ENCODE measurements at places on chromosomes 5 and 9.

- no peak for DNase-seq
Measured at GRCh38 chr9:106868565-106868964, 5.6 kb downstream of the ZNF462 start.

DNA sequence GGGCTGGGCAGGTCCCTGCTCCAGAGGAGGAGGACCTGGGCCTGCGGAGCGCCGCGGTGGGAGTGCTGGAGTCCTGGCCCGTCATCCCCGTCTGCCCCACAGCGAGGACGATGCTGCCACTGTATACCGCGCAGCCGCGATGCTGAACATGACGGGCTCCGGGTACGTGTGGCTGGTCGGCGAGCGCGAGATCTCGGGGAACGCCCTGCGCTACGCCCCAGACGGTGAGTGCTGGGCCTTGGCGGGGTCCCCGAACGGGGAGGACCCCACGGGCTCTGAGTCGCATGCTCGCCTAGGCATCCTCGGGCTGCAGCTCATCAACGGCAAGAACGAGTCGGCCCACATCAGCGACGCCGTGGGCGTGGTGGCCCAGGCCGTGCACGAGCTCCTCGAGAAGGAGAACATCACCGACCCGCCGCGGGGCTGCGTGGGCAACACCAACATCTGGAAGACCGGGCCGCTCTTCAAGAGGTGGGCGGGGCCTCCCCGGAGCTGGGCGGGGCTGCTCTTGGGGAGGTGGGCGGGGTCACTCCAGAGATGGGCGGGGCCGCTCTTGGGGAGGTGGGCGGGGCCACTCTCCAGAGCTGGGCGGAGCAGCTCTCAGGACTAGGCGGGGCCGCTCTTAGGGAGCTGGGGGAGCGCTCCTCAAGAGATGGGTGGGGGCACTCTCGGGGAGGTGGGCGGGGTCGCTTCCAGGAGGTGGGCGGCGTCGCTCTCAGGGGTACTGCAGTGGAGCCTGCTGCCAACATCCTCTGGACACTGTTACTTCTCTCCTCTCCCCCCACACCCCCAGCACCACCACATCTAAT, 13.1 kb downstream of the LRRC26 start:
- no peak for DNase-seq

- DNase-seq, result no peak
Measured at GRCh38 chr9:22683700-22684075, 237.1 kb downstream of the DMRTA1 start.

DNA sequence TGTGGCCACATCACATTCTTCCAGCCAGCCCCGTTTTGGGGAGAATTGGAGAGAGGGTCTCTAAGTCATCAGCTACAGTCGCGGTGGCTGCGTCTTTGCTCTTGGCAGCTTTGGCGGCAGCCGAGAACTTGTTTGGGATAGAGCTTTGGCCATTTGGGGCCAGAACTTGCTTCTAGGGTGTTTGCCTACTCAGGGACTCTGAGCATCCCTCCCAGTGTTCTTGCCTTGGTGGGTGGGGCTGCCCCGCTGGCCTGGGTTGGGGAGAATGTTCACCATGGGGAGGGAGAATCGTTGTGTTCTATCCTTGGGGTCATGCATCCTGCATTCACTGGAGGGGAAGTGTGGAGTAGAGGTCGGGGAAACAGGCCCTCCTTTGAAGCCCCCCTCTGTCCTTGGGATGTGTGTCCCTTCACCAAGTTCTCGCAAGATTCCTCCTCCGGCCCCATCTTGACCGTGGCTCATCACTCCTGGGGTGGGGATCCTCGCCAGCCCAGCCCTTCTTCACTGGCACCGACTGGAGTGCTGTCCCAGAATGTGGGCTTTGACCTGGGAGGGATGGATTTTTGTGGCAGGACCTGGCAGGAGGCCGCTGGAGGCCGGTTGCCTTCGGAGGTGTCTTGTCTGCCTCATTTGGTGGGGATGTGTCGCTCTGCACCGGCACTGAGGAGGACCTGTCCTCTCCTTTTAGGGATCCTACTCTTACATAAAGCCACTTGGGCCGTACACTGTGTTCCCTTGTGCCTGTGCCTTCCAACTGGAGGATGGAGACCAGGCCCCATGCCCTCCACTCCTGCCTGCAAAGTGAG, 3.5 kb downstream of the PHF2 start:
- no peak for DNase-seq

DNA sequence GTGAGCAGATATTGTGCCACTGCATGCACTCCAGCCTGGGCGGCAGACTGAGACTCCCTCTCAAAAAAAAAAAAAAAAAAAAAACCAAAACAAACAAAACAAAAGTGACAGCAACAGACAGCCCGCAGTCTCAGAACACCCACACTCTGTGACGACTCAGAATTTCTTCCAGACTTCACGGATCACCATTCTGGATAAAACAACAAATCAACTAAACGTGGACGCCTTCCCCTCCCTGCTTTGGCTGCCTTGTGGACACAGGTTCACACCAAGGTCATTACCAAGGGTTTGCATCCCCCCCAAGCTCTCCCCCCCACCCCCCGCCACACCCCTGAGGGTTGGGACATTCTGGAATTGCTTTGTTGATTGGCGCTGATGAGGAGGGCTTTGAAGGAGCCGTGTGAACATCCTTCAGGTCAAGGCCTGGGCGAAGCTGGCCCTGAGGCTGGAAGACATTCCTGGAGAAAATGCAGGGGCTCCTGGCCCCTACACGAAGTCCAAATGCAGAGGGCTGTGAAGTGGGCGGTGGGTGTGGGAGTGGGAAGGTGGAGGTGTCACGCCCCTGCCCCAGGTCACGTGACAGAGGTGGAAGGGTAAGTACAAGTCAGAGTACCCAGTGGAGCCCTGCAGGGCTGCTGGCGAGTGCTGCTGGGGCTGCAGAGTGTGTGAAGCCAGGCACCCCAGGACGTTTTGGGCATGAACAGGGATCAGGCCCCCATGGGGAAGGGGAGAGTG, 10.1 kb downstream of the LCN10 start:
- no peak for DNase-seq

DNA sequence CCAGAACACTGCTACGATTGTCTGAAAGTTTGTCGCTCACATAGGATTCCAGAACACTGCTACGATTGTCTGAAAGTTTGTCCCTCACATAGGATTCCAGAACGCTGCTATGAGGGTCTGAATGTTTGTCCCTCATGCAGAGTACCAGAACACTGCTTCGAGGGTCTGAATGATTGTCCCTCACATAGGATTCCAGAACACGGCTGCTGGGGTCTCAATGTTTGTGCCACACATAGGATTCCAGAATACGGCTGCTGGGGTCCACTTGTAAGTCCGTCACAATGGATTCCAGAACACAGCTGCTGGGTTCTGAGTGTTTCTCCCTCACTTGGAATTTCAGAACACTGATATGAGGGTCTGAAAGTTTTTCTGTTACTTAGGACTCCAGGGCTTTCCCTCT, 203.3 kb downstream of the FOXD4L6 start:
- no peak for DNase-seq

DNA sequence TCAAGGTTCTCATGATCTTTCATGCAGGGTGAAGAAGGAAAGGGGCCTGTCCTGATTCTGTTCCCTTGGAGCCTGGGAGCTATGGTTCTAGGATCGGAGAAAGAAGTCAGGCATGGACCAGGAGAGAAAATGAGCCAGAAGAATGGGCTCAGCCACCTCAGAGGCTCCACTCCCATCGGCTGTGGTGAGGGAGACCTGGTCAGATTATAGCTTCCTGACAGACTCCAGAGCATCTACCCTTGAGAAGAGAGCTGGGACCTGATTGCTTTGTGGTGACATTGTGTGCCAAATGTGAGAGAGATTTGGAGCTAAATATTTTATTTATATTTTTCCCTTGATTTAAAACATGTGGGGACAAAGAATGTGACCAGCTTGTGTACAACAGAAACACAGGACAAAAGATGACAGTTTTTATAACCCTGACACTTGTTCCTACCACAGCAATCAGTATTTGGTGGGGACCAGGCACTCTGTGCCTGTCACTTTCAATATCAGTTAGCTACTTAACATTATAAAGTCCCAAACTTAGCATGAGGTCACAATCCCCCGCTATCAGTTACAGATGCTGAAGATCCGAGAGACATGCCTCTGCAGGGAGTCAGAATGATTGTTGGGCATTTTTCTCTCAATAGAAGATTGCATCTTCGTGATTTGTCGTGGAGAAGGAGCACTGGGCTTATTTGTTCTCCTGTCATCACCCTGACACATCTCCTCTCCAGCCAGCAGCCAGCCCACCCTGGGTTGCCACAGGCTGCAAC, 228.3 kb upstream of the ADAMTS16 start:
- DNase-seq, result no peak

DNA sequence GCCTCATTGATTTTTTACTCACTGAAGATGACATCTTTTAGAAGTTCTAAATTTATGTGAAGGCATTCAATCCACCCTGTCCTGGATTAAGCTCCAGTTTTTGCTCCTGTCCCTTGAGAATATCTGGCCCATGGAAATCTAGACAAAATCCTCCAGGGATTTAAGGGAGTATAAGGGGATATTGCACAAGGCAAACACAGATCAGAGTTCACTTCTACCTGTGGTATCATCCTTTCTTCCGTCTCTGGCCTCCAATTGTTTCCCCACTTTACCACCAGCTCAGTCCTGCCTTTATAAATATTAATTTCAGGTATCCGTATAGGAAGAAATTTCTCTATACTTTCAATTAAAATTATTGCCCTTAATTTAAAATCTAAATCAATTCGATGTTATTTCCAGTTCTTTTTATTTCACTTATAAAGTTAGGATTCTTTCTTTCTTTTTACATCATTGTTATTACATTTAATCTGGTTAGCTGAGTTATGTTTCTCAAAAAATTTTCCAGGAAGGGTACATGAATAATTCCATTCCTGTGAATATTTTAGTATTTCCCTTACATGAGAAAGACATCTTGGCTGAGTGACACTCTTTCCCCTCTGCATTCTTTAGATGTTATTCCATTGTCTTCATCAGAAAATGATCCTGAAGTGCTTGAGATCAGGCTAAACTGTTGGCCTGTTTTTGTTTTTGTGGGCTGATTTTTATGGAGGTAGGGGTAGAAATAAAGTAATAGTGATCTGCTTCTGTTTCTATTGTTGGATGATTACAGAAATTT, 194.3 kb upstream of the MAP3K1 start:
- no peak for DNase-seq

- no peak for DNase-seq
Measured at GRCh38 chr9:75993434-75993833, 103.0 kb downstream of the PCSK5 start.

GRCh38 chr5:34728236-34728635, 72.1 kb downstream of the RAI14 start:
- no peak for DNase-seq

- DNase-seq, result no peak
Measured at GRCh38 chr9:130918101-130918825, 20.8 kb downstream of the FIBCD1 start.

DNA sequence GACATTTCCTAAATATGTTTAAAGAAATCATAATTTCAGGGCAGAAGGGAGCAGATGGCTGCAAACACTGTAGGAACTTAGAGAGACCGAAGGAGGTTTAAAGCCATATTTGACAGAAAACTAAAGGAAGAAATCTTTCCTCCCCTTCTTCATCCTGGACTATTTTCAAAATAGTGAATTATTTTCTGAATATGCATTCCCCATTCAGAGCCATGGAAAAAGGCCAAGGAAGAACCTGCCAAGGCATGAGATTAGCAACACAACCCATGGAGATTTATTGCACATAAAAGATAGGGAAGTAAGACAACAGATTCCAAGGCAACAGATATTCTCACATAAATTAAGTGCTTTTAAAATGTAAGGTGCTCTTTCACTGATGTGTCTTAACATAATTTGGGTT, 233.3 kb upstream of the ADAMTS16 start:
- DNase-seq, result no peak

DNA sequence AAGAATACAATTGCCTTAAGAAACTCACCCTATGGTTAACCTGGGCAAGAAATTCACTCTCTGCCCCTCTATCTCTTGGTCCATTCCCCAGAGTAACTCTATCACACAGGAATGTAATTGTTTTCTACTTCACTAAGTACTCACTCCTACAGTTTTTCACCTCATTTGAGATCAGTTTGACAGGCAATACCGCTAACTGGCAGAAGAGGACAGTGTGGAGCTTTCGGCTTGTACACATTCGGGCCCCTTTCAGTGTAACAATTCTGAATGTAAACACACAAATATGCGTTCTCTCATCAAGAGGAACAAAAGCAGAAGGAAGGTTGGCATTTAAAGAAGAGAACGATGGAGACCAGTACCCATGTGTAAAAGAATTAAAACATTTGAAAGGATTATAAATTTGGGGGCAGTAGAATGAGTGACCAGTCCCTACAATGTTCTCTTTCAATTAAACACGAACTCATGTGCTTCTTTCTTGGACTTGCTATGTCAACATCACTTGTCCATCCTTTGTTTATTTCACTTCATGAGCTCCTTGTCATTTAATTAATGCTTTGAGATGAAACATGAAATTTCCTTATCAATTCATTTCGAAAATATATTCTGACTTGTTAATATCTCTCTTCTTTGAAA, 188.5 kb upstream of the GRAMD2B start:
- peak; percentile 29 for DNase-seq

DNA sequence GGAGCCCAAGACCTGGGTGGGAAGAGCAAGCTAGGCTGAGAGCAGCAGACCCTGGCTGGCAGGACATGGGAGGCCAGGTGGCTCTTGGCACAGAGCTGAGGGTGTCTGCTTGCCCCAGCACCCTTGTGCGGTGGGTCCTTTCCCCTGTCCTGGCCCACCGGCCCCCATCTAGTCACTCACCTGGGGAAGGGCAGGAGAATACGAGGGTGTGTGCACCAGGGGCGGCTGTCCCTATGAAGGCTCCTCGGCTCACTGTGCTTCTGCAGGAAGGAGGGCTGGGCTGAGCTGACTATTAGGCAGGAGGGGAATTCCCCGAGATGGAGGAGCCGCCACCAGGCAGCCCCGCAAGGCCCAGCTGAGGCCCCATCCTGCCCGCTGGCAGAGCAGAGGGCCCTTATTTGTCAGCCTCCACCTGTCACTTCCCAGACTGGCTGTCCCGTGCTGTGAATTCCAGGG, 6.1 kb upstream of the TNIP1 start:
- DNase-seq, result no peak

DNA sequence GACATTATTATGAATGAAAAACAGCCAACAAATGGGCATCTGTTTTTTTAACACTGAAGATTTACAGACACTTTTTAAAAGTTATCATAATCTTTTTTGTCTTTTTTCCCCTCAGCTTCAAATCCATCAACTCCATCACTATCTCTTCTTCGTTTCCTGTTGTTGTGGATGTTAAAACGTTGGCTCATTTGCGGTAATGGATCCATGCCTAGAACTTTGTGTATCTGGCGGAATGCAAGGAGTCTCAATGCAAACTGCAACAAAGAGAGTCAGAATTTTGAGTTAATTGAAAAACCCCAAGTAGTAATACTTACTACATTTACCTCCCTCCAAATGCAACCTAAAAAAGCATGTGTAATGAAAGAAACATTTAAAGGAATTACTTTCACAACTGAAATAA, 42.9 kb upstream of the MTMR12 start:
- peak; percentile 7 for DNase-seq
